ENCODE measurements at places on chromosomes 7 and 10.

DNA sequence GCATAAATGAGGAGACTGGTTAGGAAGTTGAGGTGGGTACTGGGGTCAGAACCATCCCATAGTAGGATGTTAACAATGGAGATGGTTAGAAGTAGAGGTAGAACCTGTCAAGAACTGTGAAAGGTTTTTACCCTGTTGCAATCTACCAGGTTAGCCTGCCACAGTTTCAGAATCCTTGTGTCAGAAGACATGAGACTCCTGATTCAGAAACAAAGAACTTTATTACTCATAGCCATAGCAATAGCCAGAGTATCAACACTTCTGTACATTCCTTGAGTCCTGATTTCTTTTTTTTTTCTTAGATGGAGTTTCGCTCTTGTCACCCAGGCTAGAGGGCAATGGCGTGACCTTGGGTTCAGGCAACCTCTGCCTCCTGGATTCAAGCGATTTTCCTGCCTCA lies 200.9 kb downstream of the GRM3 start:
- no peak for DNase-seq

DNA sequence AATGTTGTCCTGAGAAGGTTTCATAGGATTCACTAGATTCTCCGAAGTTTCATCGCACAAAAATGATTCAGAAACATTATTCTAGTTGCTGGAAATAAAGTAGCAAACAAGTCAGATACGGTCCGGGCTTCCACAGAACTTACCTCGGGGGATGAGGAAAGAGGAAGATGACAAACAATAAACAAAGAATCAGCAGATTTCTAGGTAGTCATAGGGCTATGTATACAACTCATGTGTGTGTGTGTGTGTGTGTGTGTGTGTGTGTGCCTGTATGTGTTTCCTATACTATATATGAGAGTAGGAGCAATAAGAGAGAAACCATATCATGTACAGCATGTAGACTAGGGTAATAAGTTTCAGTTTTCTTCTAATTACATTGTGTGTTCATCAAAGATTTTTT lies 16.5 kb downstream of the TMEM236 start:
- no peak for DNase-seq

GRCh38 chr10:692682-693351 lies 3.3 kb upstream of the DIP2C start:
- no peak for DNase-seq

DNA sequence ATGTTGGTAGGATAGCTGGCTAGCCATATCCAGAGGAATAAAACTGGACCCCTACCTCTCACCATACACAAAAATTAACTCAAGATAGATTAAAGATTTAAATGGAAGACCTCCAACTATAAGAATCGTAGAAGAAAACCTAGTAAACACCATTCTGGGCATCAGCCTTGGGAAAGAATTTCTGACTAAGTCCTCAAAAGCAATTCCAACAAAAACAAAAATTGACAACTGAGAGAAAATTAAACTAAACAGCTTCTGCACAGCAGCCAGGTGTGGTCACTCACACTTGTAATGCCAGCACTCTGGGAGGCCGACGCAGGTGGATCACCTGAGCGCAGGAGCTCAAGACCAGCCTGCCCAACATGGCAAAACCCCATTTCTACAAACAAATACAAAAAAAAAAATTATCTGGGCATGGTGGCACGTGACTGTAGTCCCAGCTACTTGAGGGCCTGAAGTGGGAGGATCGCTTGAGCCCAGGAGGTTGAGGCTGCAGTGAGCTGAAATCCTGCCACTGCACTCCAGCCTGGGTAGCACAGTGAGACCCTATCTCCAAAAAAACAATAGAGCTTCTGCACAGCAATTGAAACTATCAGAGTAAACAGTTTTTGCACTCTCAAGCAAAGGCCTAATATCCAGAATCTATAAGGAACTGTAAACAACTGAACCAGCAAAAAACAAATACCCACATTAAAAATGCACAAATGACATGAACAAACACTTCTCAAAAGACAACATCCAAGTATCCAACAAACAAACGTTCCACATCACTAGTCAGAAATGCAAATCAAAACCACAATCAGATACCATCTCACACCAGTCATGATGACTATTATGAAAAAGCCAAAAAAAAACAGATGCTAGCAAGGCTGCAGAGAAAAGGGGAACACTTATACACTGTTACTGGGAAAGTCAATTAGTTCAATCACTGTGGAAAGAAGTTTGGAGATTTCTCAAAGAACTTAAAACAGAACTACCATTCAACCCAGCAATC lies 4.8 kb downstream of the CRPPA start:
- no peak for DNase-seq

DNA sequence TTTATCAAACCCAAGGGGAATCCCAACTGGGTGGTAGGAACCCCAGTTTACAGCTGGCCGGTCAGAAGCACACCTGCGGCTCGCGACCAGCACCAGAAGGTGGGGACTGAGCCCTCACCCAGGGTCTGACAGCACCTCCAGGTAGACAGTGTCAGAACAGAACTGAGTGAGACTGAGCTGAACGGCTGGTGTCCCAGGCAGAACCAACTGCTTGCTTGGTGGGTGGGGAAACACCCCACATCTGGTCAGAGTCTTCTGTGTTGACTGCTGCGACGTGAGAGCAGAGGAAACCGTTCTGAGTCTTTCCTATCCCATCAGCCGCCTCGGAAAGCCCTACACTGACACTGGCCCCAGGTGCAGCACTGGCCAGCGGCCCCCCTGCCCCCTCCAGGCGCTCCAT lies 160.7 kb downstream of the MAD1L1 start:
- no peak for DNase-seq

- DNase-seq: no peak
These were observed 170.2 kb downstream of the SKAP2 start for GRCh38 chr7:26694141-26694540.

- DNase-seq: peak; percentile 63
These were observed 184.4 kb upstream of the LYZL2 start for GRCh38 chr10:30813872-30814481.

DNA sequence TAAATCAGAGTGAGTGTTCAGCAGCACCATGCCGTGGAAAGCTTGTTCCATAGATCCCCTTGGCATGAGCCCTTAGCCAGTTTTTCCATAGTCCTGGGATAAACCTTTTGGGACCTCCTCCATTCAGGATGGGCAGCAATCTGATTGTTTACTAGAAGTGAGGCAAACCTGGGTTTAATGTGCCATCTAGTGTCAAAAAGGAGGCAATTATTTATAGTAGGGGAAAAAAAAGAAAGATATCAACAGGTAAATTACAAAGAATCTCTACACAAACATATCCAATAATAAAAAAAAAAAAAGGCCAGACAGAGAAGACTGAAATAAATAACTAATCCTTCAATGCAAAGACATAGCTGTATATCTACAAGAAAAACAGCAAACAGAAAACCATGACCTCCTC lies 229.0 kb upstream of the STK17A start:
- DNase-seq: no peak

DNA sequence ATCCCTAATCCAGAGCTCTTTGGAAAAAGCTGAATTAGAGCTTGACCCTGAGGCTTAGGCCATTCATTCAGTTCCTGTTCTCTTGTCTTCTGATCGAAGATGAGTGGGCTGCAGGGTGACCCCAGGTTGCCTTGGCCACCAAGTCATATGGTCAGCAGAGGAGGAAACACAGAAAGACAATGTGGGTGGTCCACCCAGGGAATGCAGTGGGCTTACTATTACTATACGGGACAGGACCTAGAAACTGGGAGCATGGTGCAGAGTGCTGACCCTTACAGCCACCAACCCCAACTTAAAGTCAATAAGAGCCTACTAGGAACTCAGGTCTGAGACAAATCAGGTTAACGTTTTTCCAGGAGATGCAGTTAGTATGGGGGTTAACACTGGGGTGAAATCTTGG lies 200.5 kb downstream of the HERPUD2 start:
- no peak for DNase-seq

- no peak for DNase-seq
These were observed 48.3 kb downstream of the A1CF start for GRCh38 chr10:50837095-50837494.

GRCh38 chr7:151623766-151624165 lies 104.1 kb upstream of the RHEB start:
- DNase-seq: no peak

- DNase-seq: no peak
These were observed 34.6 kb upstream of the ST7 start for GRCh38 chr7:116918704-116919103.

- DNase-seq: no peak
These were observed 68.2 kb downstream of the CHST15 start for GRCh38 chr10:124025152-124025551.

GRCh38 chr10:24669285-24669852 lies 54.3 kb downstream of the ARHGAP21 start:
- no peak for DNase-seq

GRCh38 chr10:17744341-17744861 lies 7.6 kb upstream of the TMEM236 start:
- DNase-seq: no peak

GRCh38 chr7:22864301-22864700 lies 41.7 kb upstream of the TOMM7 start:
- no peak for DNase-seq

DNA sequence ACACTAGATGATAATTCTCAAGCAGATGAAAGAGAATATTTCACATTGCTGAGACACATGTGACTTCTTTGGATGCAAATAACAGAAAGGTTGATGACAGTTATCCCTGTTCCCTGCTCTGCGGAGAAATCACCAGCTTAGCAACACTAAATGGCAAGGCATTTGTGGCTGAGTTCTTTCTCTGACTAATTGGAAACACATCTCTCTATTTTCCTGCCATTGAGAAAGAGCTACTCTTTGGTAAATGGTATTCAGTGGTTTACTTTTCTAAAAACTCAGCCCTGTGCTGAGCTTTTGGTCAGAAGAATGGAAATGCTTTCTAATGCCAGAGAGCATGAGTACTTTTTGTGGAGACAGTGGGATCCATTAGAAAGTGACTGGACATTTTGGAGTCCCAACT lies 771.4 kb downstream of the LRMDA start:
- no peak for DNase-seq

GRCh38 chr7:24884401-24884800 lies 95.6 kb downstream of the OSBPL3 start:
- no peak for DNase-seq

DNA sequence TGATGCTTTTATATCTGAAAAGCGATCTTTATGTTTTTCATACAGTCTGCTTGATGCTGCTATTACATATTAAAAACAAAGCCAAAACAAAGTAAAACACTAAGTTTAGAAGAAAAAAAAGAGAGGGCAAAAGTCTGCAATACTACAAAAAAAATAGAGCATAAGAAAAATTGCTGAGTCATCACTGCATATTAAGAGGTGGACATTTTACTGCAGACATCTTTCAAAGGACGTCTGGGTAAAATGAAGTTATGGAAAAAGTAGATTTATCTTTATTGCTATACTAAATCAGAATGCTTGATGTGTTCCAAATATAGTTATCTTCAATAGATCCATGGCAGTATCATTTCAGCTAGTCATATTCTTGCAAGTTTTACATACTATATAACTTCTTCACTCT lies 172.0 kb downstream of the MAGI2 start:
- no peak for DNase-seq

DNA sequence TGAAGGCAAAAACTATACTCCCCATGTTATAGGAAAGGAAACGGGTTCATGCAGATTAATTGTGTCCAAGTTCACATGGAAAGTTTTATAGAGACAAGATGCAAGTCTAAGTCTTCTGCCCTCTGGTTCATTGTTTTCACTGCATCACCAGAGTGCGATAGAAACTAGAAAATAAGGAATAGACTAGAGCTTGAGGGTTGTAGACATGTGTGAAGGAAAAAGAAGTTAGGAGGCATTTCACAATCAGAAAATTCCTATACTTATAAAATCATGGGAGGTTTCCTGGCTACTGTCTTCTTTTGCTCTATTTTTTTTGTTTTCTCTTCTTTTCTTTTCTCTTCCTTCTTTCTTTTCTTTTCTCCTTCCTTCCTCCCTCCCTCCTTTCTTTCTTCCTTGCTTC lies 329.8 kb downstream of the PLXDC2 start:
- no peak for DNase-seq

GRCh38 chr7:142025896-142026295 lies 30.2 kb downstream of the MGAM start:
- DNase-seq: no peak

GRCh38 chr7:31805209-31805818 lies 118.3 kb downstream of the PPP1R17 start:
- DNase-seq: no peak

- no peak for DNase-seq
These were observed 70.2 kb downstream of the EVX1 start for GRCh38 chr7:27312820-27313219.

GRCh38 chr10:77771851-77772250 lies 134.2 kb upstream of the KCNMA1 start:
- DNase-seq: no peak

- DNase-seq: no peak
These were observed 49.4 kb downstream of the LRRN3 start for GRCh38 chr7:111140091-111140865.

DNA sequence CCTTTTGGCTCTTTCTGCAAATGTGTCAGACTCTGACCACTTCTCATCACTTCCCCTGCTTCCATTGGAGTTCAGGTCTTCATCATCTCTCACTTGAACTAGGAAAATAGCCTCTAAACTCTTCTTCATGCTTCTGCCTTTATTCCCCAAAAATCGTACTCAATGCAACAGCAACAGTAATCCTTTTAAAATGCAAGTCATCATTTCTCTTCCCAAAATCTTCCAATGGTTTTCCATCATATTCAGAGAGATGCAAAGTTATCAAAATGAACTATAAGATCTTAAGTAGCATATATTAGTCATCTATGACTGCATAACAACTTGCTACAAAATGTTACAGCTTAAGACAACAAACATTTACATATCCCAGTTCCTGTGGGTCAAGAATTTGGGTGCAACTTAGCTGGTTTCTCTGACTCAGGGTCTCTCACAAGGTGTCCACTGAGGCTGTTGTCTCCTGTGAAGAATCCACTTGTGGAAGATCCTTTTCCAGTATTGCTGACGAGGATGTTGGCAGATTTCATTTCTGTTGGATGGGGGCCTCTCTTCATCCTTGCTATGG lies 31.0 kb upstream of the ETV1 start:
- no peak for DNase-seq

DNA sequence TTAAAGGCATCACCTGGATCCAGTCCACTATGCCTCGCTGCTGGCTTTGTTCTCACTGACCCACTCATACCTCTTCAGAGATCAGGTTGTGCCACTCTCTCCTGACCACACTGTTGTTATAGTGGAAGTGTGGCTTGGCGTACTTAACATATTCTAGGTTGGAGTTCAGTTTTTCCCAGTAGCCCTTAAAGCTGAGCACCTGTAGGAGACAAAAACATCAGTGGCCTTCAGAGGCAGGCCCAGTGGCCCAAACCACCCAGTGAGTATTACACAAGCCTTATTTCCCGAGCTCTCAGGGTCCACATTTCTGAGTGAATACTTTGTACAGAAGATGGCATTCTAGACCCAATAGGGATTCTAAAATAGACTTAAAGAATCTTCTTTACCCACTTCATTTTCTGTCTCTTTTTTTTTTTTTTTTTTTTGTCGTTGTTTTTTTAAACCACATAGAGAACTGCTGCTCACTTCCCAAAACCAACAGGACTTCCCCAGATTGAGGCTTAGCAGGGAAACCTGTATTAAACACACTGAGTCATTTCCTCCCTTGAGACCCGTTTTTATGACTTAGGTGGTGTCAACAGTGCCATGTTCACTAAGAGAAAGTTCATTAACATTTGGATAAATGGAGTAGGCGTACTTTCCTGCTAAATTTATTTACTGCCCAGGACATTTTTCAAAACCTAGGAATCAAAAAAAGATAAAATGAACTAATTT lies 85.8 kb downstream of the GSAP start:
- DNase-seq: no peak

GRCh38 chr7:28630350-28630749 lies 218.0 kb downstream of the CREB5 start:
- DNase-seq: no peak

- DNase-seq: no peak
These were observed 16.1 kb downstream of the COL26A1 start for GRCh38 chr7:101378751-101379174.
